Psoas muscle (tissue), 8 donors: ENCODE measurements at places on chromosomes 6 and 20.

DNA sequence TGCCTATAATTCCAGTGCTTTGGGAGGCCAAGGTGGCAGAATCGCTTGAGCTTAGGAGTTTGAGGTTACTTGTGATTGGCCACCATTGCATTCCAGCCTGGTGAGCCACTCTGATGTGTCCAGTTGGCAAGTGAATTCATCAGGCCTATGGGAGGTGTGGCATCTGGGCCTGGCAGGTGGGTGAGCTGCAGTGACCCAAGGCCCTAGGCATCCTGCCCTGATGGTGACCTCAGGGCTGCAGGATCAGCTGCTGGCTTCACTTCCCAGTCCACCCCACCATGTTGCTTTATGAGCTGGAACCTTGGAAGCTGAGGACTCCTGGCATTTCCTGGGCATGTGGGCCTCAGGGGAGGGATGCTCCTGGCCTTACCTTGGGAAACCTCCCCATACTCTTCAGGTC, 20.5 kb downstream of the RSPH9 start:
- no peak overlapping the region for H3K4me3 ChIP-seq
- no peaks in the 10 kb centered on the region for H3K27me3 ChIP-seq
- H3K36me3 ChIP-seq: peaks cover 2% of the 10 kb centered on the region
- H3K4me1 ChIP-seq: peaks cover 34% of the 10 kb centered on the region
- DNase-seq: no peak
- H3K27ac ChIP-seq: no peak overlapping the region

GRCh38 chr6:160069050-160069454, 52.6 kb upstream of the SLC22A1 start:
- no peak for DNase-seq
- no peak overlapping the region for H3K4me3 ChIP-seq
- no peaks in the 10 kb centered on the region for H3K27me3 ChIP-seq

- no peak overlapping the region for H3K4me3 ChIP-seq
- peaks cover 12% of the 10 kb centered on the region for H3K27me3 ChIP-seq
- no peak for DNase-seq
- H3K4me1 ChIP-seq: no peaks in the 10 kb centered on the region
- no peaks in the 10 kb centered on the region for H3K36me3 ChIP-seq
These were observed 18.3 kb upstream of the MUC21 start for GRCh38 chr6:30965140-30965601.

DNA sequence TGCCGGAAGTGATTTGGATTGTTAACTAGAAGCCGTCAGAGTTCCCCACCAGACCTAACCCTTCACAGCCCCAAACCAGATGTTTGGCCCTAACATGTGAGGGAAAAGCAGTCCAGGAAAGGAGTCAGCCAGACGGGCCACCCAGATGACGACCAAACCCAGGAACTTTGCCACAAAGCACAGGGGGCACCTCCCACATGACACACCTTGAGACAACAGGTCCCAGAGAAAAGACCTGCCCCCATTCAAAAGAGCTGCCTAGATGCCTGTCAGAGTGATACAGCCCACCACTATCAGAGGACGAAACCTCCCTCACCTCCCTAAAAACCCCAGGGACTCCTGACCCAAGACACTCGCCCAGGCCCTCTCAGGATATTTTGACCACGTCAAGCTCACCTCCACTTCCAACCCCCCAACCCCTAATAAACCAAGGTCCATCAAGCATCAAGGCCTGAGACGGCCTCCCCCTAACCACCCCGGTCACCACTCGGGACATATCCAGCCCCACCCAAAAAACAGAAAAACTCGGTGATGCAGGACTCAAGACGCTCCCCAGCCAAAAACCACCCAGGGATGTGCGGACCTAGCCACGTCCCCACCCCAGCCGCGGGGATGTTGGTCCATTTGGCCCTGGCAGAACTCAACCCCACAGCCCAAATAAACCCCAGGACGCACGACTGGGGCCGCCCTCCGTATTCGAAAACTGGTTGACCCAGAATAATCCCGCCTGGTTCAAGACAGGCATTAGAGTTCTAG, 662 bp downstream of the ZNF343 start:
- peak overlapping the region; percentile 88 for H3K4me3 ChIP-seq
- H3K27ac ChIP-seq: peak overlapping the region; percentile 96
- DNase-seq: peak; percentile 16
- H3K36me3 ChIP-seq: no peaks in the 10 kb centered on the region

- H3K4me3 ChIP-seq: no peak overlapping the region
- no peaks in the 10 kb centered on the region for H3K27me3 ChIP-seq
- no peak for DNase-seq
- no peaks in the 10 kb centered on the region for H3K36me3 ChIP-seq
- peaks cover 14% of the 10 kb centered on the region for H3K4me1 ChIP-seq
These were observed 48.7 kb upstream of the RPS6KA2 start for GRCh38 chr6:166675736-166676135.

- no peak overlapping the region for H3K27ac ChIP-seq
- no peak for DNase-seq
- H3K4me3 ChIP-seq: no peak overlapping the region
- no peaks in the 10 kb centered on the region for H3K36me3 ChIP-seq
- H3K4me1 ChIP-seq: peaks cover 11% of the 10 kb centered on the region
These were observed 213.9 kb upstream of the JARID2 start for GRCh38 chr6:15032015-15032414.

GRCh38 chr6:11853678-11854407, 75.2 kb upstream of the ADTRP start:
- H3K27ac ChIP-seq: no peak overlapping the region
- H3K36me3 ChIP-seq: no peaks in the 10 kb centered on the region
- DNase-seq: no peak
- no peaks in the 10 kb centered on the region for H3K27me3 ChIP-seq
- H3K4me1 ChIP-seq: no peaks in the 10 kb centered on the region
- H3K4me3 ChIP-seq: no peak overlapping the region

- H3K27ac ChIP-seq: no peak overlapping the region
- no peaks in the 10 kb centered on the region for H3K36me3 ChIP-seq
- no peak overlapping the region for H3K4me3 ChIP-seq
- H3K27me3 ChIP-seq: no peaks in the 10 kb centered on the region
These were observed 80.9 kb downstream of the REPS1 start for GRCh38 chr6:138907167-138907566.

DNA sequence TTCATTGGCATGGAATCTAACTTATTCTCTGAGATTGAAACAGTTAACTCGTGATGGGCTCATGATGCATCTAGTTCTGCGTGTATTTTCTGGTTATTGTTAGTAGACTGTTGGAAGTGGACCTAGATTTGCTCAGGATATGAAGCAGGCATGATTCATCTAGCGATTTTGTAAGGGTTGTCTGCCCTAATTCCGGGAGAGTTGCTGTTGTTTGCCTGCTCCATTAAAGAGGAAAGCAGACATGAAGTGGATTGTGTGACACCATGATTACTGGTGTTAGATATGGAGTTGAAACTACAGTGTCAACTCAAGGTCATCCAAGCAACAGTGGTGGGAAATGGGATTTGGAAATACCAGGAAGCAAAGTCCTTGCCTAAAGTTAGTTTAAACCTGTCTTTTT, 41.0 kb downstream of the SOX4 start:
- no peak overlapping the region for H3K4me3 ChIP-seq
- H3K36me3 ChIP-seq: no peaks in the 10 kb centered on the region
- no peak overlapping the region for H3K27ac ChIP-seq
- H3K4me1 ChIP-seq: no peaks in the 10 kb centered on the region
- DNase-seq: no peak

GRCh38 chr6:110781522-110782214, 33.6 kb downstream of the CDK19 start:
- no peaks in the 10 kb centered on the region for H3K27me3 ChIP-seq
- H3K36me3 ChIP-seq: no peaks in the 10 kb centered on the region
- H3K4me1 ChIP-seq: peaks cover 2% of the 10 kb centered on the region
- H3K4me3 ChIP-seq: no peak overlapping the region
- no peak overlapping the region for H3K27ac ChIP-seq

DNA sequence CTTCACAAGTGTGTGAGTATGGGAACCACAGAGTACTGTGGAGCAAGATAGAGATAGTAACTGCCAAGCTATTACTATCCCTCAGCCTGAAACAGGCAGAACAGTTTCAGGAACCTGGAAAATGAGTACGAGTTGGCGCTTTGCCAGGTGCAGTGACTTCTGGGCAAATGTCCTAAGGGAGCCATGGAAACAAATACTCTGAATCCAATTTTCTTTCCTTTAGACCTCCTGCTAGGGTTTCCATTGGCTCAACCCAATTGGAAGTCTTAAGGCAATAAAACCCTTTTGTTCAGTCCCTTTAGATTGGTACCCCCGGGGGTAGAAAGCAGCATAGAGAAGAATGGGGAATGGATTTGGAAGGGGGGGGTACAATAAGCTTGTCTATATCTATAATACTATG, 205.0 kb upstream of the EPHA7 start:
- H3K27ac ChIP-seq: no peak overlapping the region
- no peaks in the 10 kb centered on the region for H3K4me1 ChIP-seq
- DNase-seq: no peak
- no peak overlapping the region for H3K4me3 ChIP-seq

DNA sequence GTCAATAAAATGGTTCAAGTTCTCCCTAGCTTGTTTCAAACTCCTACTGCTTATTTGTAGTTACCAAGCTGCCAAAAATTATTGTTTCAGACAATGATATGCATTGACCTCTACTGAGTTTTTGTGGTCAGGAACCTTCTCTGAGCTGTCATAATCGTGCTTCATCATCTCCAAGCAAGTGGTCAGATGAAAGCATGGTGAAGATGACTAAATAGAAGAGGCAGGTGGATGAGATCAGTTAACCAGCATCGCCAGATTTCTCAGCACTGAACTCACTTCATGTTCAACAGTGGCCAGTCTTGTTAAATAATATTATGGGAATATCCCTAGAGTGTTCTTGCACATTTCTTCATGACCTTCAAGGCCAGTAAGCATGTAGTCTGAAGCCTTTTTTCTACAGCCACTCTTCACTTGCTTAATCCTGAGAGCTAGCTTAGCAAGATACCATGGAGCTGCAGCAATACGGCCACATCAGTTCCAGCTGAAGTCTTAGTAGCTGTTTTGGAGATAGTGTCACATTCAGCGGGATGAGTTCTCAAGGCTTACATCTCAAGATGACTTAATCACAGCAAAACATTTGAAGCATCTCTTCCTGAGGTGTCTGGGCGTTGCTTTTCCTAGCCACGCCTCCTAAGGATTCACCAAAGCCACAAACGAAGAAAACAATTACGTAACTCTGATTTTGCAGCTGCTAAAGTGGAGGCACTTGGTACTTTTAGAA, 101.6 kb upstream of the TMEM30A start:
- H3K27ac ChIP-seq: peak overlapping the region; percentile 80
- DNase-seq: no peak
- H3K36me3 ChIP-seq: no peaks in the 10 kb centered on the region
- peaks cover 51% of the 10 kb centered on the region for H3K4me1 ChIP-seq

DNA sequence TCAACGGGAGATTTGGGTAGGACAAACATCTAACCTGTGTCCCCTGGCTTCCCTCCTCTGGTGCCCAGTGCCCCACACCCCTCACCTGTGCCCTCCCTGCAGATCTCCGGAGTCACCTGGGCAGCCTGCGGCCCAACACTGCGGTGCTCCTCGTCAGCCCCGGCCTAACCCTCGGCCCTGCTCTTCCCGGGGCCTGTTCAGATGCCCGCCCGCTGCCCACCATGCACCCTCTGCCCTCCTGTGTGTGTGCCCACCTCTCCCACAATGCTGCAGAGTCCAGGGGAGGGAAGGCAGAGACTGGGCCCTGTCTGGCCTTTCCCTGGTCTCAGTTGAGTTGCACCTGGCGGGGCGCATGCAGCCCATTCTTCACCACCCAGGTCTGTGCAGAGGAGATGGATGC, 349.3 kb downstream of the CDH4 start:
- no peak overlapping the region for H3K27ac ChIP-seq
- DNase-seq: no peak
- H3K36me3 ChIP-seq: no peaks in the 10 kb centered on the region
- H3K4me1 ChIP-seq: no peaks in the 10 kb centered on the region
- no peak overlapping the region for H3K4me3 ChIP-seq

DNA sequence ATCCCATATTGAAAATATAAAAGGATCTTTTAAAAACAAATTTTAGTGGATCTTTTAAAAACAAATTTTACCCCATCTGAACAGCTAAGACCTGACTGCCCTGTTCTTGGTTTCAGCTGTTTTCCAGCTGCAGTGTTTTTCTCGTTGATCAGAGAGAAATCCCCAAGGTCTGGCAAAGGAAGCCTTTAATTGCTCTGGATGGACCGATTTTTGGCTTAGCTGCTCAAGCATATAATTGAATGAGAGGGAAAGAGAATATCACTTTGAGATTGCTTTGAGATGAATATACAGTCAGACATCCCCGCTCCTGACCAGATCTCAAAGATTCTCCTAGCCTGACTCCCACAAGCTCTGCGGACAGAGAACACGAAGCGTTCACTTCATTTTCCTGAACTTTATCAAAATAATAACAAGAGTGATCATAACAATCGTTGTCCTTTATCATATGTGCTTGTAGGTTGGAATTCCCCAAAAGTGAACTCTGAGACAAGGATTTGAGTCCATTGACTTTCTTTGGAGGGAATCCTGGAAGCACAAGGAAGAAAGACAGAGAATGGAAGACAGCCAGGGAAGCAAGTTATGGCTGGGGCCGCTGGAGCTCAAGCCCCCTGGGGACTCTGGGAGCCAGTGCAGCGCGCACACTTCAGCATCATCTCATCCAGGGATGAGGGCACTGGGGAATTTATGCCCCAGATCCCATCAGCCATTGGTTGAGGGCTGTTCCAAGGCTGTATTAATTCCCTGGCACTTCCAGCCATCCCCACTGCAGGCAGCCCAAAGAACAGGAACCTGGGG, 101.3 kb downstream of the SNX5 start:
- H3K27me3 ChIP-seq: no peaks in the 10 kb centered on the region
- no peaks in the 10 kb centered on the region for H3K4me1 ChIP-seq

- H3K4me1 ChIP-seq: peaks cover 25% of the 10 kb centered on the region
- peak overlapping the region; percentile 92 for H3K4me3 ChIP-seq
- peak overlapping the region; percentile 97 for H3K27ac ChIP-seq
- H3K36me3 ChIP-seq: no peaks in the 10 kb centered on the region
These were observed 897 bp downstream of the RANBP9 start for GRCh38 chr6:13710552-13711323.

- no peak overlapping the region for H3K4me3 ChIP-seq
- no peaks in the 10 kb centered on the region for H3K4me1 ChIP-seq
- no peaks in the 10 kb centered on the region for H3K36me3 ChIP-seq
- no peak overlapping the region for H3K27ac ChIP-seq
These were observed 49.6 kb upstream of the PTPRK start for GRCh38 chr6:128569732-128570679.

DNA sequence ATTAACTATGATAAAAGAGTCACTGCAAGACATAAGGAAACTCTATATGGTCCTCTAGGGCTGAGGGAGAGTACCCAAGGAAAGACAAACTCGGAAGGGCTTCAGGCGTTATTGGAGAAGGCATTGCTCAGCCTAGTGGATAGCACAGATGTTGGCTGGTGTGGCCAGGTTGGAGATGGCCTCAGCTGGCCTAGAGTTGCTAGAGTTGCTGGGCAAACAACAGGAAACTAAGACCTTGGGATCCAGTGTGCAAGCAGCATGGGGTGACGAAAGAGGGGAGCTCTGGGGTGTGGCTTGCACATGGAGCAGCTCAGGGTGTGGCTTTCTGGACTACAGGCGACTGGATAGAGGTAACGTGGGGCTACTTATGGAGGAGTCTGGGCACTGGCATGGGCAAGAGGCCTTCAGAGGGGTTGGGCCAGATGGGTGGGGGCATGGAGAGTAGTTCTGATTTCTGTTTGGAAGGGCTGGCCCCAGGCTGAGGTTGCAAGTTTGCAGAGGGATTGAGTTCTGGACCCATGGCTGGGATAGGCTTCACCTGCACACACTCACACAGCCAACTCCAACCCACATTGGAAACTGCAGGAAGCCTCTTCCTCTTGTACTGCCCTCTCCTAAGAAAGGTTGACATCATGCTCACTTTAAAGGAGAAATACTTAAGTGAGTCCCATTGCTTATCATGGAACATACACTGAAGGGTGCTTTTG, 5.2 kb upstream of the BPIFB6 start:
- no peaks in the 10 kb centered on the region for H3K4me1 ChIP-seq
- no peaks in the 10 kb centered on the region for H3K36me3 ChIP-seq
- no peak for DNase-seq
